ENCODE measurements at places on chromosomes 7 and 10.

DNA sequence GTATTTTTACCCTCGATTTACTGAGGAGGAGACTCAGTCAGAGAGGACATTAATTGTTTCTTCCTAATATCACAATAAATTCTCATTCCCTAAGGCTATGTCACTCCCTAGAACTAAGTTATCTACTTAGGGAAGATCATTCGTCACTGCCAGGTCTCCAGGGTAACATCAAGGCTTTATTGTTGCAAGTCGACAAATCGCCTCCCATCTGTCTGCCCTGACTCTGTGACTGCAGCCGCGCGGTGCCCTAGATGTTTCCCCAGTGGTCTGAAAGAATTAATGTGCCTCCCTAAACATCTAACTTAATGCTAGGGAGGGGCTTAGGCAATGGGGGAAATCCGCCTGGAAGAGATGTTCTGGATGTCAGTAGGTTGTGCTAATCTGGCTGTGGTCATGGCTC is 558.8 kb upstream of the C7orf33 start:
- no peak for DNase-seq

GRCh38 chr10:22344249-22344648 is 1.0 kb upstream of the SPAG6 start:
- no peak for DNase-seq

GRCh38 chr10:63866747-63867140 is 345.5 kb downstream of the REEP3 start:
- DNase-seq, result no peak

GRCh38 chr7:66119245-66119850 is 4.7 kb downstream of the CRCP start:
- DNase-seq, result no peak

DNA sequence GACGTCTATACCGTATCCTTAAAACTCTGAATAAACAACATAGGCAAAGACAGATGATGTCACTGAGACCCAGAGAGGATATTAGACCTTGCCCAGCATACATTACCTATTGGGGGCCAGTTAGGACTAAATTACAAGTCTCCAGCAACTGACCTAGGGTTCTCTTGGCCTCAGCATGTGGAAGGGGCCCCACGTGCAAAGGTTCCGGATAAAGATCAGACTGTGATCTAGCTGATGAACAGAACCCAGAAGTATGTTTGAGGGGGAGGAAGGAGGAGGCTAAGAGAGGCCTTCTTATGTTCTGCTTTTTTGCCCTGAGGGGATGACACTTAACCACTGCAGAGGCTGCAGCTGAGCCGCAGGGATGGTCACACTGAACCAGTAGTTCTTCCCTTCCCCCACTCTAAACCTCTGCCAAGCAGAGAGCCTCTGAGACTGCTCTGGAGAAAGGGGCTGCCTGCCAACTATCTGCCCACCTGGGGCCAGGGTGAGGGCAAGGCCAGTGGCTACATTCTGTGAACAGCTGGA is 24.0 kb upstream of the KMT2C start:
- DNase-seq, result no peak

Data from T-helper 9 cell (primary cell).